Left lung (tissue), 14 donors: ENCODE measurements at places on chromosomes 5 and 9. TPM values are rescaled to one million over a fixed set of nuclear protein-coding genes. Genes with fewer than 3 reads are reported as not detected.
A peak's percentile ranks its signal among the peaks of the same experiment; 100 is the strongest.

GRCh38 chr5:146796144-146796543, 82.4 kb downstream of the PPP2R2B start:
- no peaks in the 10 kb centered on the region for H3K4me1 ChIP-seq
- no peaks in the 10 kb centered on the region for H3K27me3 ChIP-seq
- DNase-seq, result no peak
- no peaks in the 10 kb centered on the region for H3K36me3 ChIP-seq
- no peak overlapping the region for H3K27ac ChIP-seq

DNA sequence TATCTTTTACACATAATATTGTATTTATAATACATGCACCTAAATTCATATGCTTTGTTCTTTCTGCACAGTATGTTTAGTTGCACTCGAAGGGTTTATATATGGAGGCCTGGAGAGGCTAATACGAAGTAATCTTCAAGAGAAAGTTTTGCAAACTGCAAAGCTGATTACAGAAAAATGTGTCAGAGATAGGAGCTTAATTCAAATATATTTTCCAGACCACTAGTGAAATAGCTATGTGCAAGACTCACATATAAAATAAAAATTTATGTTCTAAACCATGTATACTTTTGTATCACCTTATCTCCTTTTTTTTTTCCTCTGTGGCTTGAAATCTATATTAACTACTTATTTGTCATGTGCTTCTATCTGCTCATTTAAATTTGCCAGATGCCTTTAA, 313.8 kb downstream of the EFNA5 start:
- no peak overlapping the region for H3K27ac ChIP-seq
- DNase-seq, result no peak
- no peak overlapping the region for H3K4me3 ChIP-seq
- no peaks in the 10 kb centered on the region for H3K36me3 ChIP-seq

The HMCN2 gene
- total RNA-seq, result 3.7 TPM

GRCh38 chr5:89421035-89421434, 538.1 kb upstream of the MEF2C start:
- H3K4me3 ChIP-seq, result no peak overlapping the region
- DNase-seq, result no peak
- H3K36me3 ChIP-seq, result no peaks in the 10 kb centered on the region
- peaks cover 6% of the 10 kb centered on the region for H3K4me1 ChIP-seq

The TBC1D2 gene
- 87.4 TPM for total RNA-seq

DNA sequence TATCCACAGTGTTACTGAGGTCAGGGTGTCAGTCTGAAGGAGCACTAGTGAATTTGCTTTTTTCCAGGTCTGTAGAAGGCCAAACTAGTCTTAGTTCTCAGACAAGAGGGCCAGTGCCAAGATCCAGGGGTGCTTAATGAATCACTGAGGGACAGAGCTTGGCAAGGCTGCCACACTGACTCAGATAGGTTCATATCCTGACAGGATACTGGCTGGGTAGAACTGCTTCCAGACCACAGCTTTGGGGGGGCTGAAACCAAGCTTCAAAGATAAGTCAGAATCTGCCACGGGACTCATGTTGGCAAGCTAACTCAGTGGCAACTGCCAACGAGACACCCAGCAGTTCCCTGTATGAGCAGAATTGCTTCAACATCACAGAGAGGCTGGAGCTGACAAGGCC, 1125.4 kb downstream of the EFNA5 start:
- no peaks in the 10 kb centered on the region for H3K4me1 ChIP-seq
- H3K27ac ChIP-seq, result no peak overlapping the region
- no peaks in the 10 kb centered on the region for H3K36me3 ChIP-seq
- DNase-seq, result no peak
- H3K4me3 ChIP-seq, result no peak overlapping the region

DNA sequence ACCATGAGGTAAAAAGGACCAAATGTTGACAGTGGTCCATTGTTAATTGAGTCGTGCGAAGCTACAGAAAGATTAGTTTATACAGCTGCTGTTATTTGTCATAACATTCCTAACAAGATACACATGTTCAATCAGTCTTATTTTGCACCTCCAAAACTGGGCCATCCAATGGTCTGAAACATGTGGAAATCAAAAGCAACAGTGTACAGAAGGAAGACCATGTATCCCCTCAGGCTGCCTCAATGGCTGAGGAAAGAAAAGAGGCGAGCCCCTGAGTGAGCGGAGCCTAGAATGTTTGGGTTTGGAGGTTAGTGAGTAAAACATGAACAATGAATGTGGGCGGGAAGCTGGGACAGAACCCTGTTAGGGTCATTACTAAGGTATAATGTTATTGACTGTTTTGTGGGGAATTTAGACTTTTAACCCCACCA, 35.6 kb downstream of the NFIB start:
- H3K4me3 ChIP-seq, result no peak overlapping the region
- H3K36me3 ChIP-seq, result no peaks in the 10 kb centered on the region
- no peaks in the 10 kb centered on the region for H3K27me3 ChIP-seq
- DNase-seq, result no peak
- no peak overlapping the region for H3K27ac ChIP-seq

DNA sequence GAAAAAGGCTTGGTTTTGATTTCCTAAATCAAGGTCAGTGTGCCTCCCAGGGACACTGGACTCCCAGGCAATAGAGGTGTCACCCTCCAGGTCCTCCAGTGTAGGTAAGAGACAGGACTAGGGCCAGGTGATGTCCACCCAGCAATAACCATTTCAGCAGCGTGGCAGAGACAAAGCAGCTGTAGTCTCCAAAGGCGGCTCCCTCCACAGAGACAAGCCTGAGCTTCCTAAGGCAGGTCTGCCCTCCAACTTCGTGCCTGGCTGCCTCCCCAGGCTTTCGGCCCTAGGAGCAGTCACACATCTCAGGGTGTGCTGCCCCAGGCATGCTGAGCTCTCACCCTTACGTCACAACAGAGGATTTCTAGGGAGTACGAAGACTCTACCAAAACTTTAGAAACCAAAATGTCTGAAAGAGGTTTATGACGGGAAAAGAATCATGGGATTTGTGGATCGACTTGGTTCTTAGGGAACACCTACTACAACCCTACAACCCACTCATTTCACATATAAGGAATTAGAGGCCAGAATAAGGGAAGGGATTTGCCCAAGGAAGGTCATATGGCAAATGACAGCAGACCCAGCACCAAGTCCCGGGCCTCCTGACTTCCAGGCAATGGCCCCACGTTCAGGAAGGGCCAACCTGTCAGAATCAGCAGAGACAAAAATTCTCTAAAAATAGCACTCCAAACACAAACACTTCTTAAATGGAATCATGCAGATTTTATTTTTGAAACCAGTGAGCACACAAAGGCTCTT, 105.5 kb downstream of the KLHL3 start:
- peak overlapping the region; percentile 2 for H3K27ac ChIP-seq
- H3K36me3 ChIP-seq, result no peaks in the 10 kb centered on the region
- no peaks in the 10 kb centered on the region for H3K27me3 ChIP-seq
- DNase-seq, result no peak

- H3K27ac ChIP-seq, result no peak overlapping the region
- H3K4me1 ChIP-seq, result no peaks in the 10 kb centered on the region
These were observed 428 bp downstream of the C5orf52 start for GRCh38 chr5:157671592-157672330.

The STPG3 gene
- not detected for total RNA-seq

The ECPAS gene
- total RNA-seq, result 77.4 TPM

The DCTN4 gene
- 69.5 TPM for total RNA-seq

The UGCG gene
- 42.1 TPM for total RNA-seq

DNA sequence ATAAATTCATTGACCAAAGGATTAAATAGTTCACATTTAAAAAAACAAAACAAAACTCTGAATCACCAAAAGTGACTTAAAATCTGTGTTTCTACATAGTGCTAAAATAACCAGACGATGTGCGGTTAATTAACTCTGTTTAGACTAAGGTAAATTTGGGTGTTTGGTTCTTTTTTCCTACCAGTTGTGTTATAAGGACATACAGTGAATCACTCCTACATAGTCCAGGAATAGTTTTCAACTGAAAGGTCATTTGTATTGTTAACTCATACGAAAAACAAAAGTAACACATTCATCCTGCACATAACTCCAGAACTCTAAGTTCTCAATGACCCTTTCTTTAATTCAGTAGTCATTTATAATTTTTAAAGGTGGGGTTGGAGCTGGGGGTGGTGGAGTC, 203.7 kb downstream of the GLIS3 start:
- DNase-seq, result no peak
- H3K27ac ChIP-seq, result no peak overlapping the region
- H3K4me1 ChIP-seq, result no peaks in the 10 kb centered on the region
- H3K4me3 ChIP-seq, result no peak overlapping the region
- H3K36me3 ChIP-seq, result no peaks in the 10 kb centered on the region

- H3K4me1 ChIP-seq, result peaks cover 26% of the 10 kb centered on the region
- no peaks in the 10 kb centered on the region for H3K36me3 ChIP-seq
- H3K27ac ChIP-seq, result peak overlapping the region; percentile 57
- H3K27me3 ChIP-seq, result no peaks in the 10 kb centered on the region
These were observed 45.5 kb downstream of the TNFSF8 start for GRCh38 chr9:114884787-114885452.

DNA sequence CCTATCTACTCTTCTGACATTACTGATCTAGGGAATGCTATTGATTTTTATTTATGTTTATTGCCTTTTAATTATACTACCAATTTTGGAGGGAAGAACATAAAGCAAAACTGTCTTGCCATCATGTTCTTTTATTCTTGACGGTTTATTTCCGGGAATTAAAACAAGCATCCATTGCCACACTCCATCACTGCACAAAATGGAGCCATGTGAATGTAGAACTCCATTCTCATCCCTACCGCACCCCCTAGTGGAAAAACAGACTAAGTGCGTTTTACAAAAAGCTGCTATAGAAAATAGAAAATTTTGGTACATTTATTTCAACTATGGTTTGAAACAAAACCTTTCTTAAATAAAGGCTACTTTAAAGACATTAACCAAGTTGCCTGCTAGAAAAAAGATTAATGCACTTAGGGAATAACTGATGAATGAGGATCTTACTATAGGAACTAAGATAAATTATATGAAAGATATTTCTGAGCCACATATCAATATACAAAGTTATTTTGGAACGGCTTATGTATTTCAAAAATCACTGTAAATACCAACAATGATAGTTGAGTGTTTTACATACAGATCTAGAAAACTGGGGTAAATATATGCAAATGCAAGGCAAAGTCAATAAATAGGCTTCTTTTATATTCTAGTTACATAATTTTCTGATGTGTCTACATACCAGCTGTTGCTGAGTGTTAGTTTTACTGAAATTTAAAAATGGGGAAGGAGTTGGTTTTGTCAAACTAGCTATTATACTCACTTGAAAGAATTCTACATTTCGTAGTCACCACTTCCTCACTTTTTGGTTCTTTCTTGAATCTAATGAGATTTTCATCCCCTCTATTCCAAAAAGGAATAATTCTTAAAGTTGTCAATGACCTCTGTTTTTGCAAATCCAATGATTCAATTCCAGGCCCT, 26.5 kb downstream of the OXCT1 start:
- no peak overlapping the region for H3K4me3 ChIP-seq
- H3K27ac ChIP-seq, result no peak overlapping the region
- H3K27me3 ChIP-seq, result no peaks in the 10 kb centered on the region
- no peaks in the 10 kb centered on the region for H3K4me1 ChIP-seq
- peaks cover 5% of the 10 kb centered on the region for H3K36me3 ChIP-seq

DNA sequence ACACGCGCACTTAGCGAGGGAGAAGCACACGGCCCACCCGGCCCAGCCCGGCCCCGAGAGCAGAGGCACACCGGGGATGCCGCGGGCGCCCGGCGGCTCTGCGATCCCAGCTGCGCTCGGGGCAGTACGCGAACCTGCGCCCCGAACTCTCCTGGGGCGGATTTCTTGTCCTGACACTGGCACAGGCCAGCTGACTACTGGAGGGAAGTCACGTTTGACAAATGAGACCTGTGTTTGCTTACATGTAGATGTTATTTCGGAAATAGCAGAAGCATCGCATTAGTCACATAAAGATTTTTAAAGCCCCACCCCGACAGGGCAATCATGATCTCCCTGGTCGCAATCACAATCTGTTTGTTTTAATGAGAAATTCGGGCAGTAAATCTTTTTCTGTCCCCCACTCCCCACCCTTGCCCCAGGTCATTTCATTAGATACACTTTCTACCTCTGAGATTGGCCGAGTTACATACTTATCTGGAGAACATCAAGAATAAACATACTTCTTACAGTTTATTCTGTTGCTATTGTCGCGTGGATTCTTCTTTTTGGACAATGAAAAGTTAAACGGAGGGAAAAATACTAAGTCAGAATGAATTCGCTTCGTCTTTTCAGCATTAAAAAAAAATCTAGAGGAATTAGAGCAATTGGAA, 518.9 kb downstream of the CTNND2 start:
- H3K36me3 ChIP-seq, result no peaks in the 10 kb centered on the region
- H3K4me1 ChIP-seq, result no peaks in the 10 kb centered on the region
- H3K4me3 ChIP-seq, result no peak overlapping the region
- DNase-seq, result no peak

GRCh38 chr5:123438244-123438643, 15.0 kb upstream of the CEP120 start:
- no peak overlapping the region for H3K4me3 ChIP-seq
- DNase-seq, result no peak
- no peaks in the 10 kb centered on the region for H3K27me3 ChIP-seq
- no peaks in the 10 kb centered on the region for H3K36me3 ChIP-seq
- H3K27ac ChIP-seq, result no peak overlapping the region

The PRELID1 gene
- total RNA-seq, result 154 TPM

DNA sequence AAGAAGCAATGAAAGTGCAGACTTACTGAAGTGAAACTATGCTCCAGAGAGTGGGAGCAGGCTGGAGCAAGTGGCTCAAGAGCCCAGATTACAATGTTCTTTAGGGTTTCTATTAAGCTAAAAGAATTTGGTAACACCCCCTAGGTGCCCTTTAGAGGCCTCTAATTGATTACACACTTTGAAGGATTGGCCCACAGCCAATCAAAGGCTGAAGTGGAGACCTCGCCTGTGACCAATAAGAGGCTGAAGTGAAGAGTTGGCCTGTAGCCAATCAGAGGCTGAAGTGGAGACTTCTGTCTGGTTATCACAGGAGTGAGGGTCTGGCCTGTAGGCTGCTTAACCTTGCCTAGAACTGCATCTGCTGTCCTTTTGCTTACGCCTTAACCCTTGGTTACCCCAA, 46.7 kb upstream of the SPATA31C2 start:
- no peaks in the 10 kb centered on the region for H3K4me1 ChIP-seq
- no peaks in the 10 kb centered on the region for H3K36me3 ChIP-seq
- no peak for DNase-seq
- no peaks in the 10 kb centered on the region for H3K27me3 ChIP-seq
- no peak overlapping the region for H3K27ac ChIP-seq

DNA sequence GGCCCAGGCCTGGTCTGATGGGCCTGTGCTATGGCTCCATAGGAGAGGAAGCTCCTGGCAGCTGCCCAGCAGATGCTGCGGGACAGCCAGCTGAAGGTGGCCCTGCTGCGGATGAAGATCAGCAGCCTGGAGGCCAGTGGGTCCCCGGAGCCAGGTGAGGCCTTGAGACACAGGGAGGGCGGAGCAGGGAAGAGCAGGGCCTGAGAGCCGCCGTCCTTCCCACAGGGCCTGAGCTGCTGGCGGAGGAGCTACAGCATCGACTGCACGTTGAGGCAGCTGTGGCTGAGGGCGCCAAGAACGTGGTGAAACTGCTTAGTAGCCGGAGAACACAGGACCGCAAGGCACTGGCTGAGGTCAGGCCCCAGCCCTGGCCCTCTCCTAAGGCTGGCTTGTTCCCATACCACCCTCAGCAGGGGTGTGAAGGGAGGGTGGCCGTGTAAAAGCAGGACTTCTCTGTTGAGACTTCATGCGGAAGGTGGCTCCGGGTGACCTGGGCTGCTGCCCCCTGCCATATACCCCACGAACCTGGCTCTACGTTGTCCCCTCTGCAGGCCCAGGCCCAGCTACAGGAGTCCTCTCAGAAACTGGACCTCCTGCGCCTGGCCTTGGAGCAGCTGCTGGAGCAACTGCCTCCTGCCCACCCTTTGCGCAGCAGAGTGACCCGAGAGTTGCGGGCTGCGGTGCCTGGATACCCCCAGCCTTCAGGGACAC, 4.5 kb downstream of the PKN3 start:
- H3K27ac ChIP-seq, result no peak overlapping the region
- DNase-seq, result peak; percentile 75
- H3K36me3 ChIP-seq, result peaks cover 20% of the 10 kb centered on the region
- peaks cover 18% of the 10 kb centered on the region for H3K4me1 ChIP-seq
- H3K4me3 ChIP-seq, result no peak overlapping the region

The GRHPR gene
- 75.2 TPM for total RNA-seq
